DMS 273 treated with DMSO at 0.1 percent for 48 hours (cell line): ENCODE measurements at places on chromosomes 13 and 19.

DNA sequence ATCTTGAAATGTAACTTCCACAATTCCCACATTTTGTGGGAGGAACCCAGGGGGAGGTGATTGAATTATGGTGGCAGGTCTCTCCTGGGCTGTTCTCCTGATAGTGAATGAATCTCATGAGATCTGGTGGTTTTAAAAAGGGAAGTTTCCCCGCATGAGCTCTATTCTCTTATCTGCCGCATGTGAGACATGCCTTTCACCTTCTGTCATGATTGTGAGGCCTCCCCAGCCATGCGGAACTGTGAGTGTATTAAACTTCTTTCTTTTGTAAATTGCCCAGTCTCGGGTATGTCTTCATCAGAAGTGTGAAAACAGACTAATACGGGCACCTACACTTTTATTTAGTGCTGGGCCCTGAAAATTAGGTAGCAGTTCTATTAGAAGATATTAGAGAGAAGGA is 45.8 kb downstream of the TNFSF13B start:
- DNase-seq = no peak

- no peak for DNase-seq
Measured at GRCh38 chr13:24220086-24220703, 59.7 kb downstream of the SPATA13 start.

- DNase-seq = no peak
Measured at GRCh38 chr19:41112728-41113290, 1.4 kb upstream of the CYP2F1 start.

GRCh38 chr13:25166306-25166705 is 5.8 kb downstream of the AMER2 start:
- no peak for DNase-seq

GRCh38 chr19:391726-392374 is 17.1 kb downstream of the C2CD4C start:
- no peak for DNase-seq

DNA sequence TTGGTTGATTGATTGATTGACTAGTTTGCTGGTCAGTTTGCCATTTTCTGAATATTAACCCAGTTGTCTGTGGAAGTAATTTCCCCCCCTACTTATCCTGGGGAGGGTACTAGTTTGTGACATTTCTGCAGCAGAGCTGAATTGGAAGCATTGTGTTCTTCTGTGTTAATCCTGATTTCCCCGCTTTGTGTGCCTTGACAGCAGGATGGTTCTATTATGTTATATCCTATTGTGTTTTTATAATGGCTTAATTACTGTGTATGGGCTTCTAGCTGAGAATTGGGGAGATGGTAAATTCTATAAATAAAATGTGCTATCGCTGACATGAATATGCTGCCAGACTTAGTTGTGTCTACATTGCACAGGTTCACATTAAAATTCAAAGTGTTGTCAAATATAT is 499.7 kb downstream of the COG6 start:
- no peak for DNase-seq

DNA sequence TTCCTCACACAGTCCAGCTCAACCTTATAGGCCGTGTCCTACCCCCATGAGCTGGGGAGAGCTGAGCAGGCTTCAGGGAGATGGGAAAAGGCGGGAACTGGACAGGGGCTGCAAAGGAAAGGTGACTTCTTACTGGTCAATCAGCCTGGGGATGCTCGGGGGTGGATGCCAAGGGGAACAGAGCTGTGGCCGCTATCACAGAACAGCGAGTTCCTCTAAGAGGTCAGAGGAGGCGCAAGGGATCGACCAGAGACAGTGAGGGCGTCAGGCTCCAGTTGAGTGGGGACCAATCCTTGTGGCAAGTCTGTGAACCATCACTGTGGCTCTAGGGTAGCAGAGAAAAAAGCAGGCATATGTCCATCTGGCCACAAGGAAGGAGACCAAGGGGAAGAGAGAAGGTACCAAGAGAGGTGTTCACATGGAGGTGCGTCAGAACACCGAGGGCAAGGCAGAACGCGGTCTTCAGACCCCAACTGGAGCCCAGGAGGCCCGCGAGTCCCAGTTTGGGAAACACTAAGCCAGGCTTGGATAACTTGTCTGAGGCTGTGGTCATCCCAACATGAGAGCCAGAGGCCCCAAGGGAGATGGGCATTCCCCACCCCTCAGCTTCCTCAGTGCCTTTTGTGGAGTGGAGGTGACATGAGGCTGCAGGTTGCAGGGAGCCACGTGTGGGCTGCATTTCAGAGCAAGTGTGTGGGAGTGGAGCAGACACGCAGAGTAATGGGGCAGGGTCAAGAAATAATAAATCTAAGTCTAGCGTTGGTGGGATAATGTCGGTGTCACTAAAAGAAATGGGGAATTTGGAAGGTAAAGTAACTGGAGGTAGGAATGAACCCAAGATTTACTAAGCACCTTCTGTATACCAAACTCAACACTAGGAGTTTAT is 3.9 kb downstream of the F10 start:
- DNase-seq = no peak

- DNase-seq = peak; percentile 20
Measured at GRCh38 chr19:30692879-30693503, 320.8 kb downstream of the ZNF536 start.

DNA sequence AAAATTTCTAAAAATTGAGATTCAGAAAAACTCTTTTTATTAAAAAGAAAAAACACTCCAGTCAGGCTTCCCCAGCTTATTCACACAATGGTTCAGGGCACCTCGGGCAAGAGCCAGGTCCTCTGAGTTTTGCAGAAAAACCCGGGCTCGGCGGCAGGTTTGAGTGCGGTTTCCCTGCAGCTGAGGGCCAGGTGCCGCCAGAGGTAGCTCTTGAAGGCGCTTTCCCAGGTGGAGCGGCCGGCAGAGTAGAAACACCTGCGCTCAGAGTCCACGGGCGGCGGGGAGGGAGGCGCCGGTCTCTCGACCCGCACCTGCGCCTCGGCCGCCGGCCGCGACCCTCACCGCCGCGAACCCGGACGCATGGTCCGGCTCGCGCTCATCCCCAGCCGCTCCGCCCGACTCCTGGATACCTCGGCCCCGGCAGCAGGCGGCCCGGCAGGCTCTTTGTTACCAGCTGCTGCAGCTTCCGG is 444 bp downstream of the PROSER1 start:
- DNase-seq = no peak
